Activated naive CD4-positive, alpha-beta T cell treated with anti-CD3 and anti-CD28 coated beads for 36 hours (primary cell): ENCODE measurements at places on chromosomes 12 and 14. TPM values are rescaled to one million over a fixed set of nuclear protein-coding genes. Genes with fewer than 3 reads are reported as not detected.

RNU6-8 gene
- not detected for total RNA-seq

SLC8A3 gene
- 0.52 TPM for total RNA-seq

DNA sequence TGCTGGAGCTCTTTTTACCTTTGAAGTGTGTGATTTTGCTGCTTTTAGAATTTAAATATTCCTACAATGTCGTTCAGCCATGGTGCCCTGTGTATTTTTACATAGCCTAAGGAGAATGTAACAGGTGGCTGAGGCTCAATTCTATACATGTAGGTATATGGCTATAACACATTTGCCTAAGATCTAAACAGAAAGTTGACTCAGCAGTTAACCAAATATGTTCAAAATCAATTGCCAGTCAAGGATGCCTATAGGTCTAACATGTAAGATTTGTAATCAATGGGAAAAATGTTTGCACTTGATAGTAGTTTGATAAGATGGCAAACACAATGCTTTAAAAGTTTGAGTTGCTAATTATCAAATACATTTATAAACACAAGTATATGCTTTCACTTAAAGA is 8.2 kb downstream of the PAWR start:
- DNase-seq, result no peak

DNA sequence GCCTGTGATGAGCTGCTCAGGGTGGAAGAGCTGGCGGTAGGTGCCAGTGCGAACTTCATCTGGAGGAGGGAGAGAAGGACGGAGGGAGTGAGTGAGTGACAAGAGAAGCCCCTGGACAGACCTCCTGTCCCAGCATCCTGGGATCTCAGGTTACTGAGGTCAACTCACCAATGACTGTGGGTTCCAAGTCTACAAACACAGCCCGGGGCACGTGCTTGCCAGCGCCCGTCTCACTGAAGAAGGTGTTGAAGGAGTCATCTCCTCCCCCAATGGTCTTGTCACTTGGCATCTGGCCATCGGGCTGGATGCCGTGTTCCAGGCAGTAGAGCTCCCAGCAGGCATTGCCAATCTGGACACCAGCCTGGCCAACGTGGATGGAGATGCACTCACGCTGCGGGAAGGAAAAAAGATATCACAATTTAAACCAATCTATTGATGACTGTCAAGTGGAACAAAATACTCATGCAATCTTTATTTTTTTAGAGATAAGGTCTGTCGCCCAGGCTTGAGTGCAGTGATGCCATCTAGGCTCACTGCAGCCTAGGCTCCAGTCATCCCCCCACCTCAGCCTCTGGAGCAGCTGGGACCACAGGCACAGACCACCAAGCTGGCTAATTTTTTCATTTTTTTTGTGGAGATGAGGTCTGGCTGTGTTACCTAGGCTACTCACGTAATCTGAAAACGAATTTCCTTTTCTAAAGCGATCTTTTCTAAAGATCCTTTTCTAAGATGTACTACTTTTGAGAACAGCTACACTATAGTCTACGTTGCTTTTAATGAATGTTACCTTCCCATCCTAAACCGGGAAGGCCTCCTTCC is 1.7 kb downstream of the TUBA1B start:
- no peak for DNase-seq

GRCh38 chr12:109948368-109948767 is 47.8 kb downstream of the GIT2 start:
- DNase-seq, result no peak
